ENCODE measurements at places on chromosomes 2 and 18.

DNA sequence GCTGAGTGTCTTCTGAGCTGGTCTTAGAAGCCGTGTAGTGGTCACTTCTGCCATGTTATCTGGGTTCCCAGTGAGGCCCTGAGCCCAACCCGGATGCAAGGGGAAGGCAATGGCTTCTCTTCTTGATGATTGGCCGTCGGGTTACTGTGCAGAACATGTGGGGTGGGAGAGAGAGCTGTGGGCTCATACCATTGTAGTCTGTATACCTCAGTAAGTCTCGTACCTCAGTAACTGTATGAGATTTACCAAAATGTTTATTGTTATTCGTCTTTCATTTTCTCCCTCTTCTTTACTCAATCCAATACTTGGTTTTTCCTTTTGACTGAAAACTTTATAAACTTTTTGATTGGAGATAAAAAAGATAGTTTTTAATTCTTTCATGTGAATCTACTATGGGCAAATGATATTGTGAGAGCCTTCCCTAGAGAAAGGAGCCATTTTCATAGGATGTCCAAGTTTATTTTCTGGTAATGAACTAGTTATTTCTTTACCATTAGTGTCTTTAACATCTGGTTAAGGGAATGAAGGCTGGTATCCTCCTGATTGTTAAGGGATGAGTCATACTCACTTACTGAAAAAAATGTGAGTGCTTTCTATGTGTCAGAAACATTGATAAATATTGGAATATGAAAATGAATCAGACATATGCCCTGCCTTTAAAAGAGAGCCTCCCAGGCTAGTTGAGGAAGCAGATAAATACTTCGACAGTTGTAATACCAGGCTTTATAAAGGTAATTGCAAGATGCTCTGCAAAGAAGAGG is 129.9 kb downstream of the PRPF40A start:
- DNase-seq, result no peak

- DNase-seq, result no peak
These were observed 29.7 kb upstream of the PID1 start for GRCh38 chr2:229300790-229301189.

GRCh38 chr18:54060343-54061005 is 164.0 kb downstream of the MBD2 start:
- DNase-seq, result no peak

GRCh38 chr18:42126586-42126985 is 171.6 kb downstream of the PIK3C3 start:
- no peak for DNase-seq

- DNase-seq, result no peak
These were observed 240.0 kb upstream of the GULP1 start for GRCh38 chr2:188051706-188052105.

GRCh38 chr2:233178994-233179847 is 72.3 kb upstream of the ATG16L1 start:
- no peak for DNase-seq

DNA sequence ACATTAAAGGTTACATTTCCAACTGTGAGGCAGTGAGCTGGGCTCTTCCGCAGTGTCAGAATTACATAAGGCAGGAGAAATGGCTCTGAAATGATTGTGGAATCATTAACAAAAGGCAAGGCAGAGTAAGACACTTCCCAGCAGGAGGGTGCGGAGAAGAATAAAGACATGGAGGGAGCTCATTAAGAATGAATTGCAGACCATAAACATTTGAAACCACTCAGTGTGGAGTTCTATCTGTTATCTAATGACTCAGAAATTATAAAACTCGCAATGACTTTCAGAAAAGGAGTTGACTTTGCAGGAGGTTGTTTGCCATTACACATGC is 77.0 kb downstream of the SMIM21 start:
- no peak for DNase-seq

GRCh38 chr2:97880334-97880733 is 115.4 kb downstream of the TMEM131 start:
- no peak for DNase-seq

DNA sequence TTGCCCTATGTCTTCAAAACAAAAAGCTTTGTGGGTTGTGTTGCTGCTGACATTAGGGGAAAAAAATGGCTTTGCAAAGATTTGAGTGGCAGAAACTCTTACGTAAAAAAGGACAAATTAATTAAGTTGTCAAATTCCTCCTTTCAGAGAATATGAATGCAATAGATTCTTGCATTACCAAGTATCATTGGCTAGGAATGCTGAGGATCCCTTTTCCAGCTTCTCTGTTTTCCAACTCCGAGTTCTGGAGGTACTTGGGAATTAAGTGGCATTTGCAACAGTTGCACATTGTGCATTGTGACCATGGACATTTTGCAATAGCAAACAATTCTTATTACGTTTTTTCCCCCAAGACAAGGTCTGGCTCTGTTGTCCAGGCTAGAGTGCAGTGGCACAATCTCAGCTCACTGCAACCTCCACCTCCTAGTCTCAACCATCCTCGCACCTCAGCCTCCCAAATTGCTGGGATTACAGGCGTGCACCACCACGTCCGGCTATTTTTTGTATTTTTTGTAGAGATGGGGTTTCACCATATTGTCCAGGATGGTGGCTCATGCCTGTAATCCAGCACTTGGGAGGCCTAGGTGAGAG is 29.9 kb upstream of the PPP1CB start:
- DNase-seq, result no peak

- DNase-seq, result no peak
These were observed 53.3 kb downstream of the ARHGAP28 start for GRCh38 chr18:6782861-6783260.

DNA sequence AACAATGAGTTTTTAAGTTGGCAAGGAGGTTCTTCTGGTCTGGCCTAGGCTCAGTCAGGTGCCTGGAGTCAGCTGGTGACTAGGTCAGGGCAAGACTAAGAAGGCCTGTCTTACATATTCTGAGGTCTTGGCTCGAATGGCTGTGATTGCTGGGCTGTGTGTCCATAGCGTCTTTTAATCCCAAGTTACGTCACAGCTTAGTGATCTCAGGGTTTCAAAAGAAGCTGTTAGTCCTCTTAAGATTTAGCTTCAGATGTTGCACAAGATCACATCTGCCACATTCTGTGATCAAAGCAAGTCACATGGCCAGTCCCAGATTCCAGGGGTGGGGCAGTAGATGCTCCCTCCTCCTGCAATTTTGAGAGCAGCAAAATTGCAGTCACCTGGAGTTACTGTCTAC is 61.3 kb downstream of the PKP4 start:
- DNase-seq, result peak; percentile 10

DNA sequence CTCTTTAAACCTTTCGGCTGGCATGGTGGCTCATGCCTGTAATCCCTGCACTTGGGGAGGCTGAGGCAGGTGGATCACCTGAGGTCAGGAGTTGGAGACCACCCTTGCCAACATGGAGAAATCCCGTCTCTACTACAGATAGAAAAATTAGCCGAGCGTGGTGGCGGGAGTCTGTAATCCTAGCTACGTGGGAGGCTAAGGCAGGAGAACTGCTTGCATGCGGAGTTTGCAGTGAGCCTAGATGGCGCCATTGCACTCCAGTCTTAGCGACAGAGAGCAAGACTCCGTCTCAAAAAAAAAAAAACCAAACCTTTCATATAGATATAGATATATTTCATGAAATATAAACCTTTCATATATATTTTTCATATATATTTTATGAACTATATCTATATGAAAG is 864.7 kb downstream of the TRIB2 start:
- DNase-seq, result peak; percentile 77

GRCh38 chr18:3998698-3999333 is 456.3 kb downstream of the DLGAP1 start:
- DNase-seq, result no peak
